ENCODE measurements at places on chromosomes 7 and 10.

- DNase-seq: no peak
Measured at GRCh38 chr10:42939237-42939636, 137.6 kb upstream of the RET start.

- DNase-seq: no peak
Measured at GRCh38 chr7:17963281-17963680, 23.0 kb upstream of the SNX13 start.

- DNase-seq: no peak
Measured at GRCh38 chr7:60017-60675, 132.2 kb upstream of the FAM20C start.

GRCh38 chr7:74376256-74377036 is 77.3 kb upstream of the GTF2IRD1 start:
- DNase-seq: no peak

- no peak for DNase-seq
Measured at GRCh38 chr7:41508755-41509154, 194.1 kb downstream of the INHBA start.

GRCh38 chr10:83816942-83817341 is 322.4 kb upstream of the GHITM start:
- DNase-seq: no peak

- DNase-seq: no peak
Measured at GRCh38 chr7:81420526-81421226, 349.2 kb downstream of the HGF start.

- no peak for DNase-seq
Measured at GRCh38 chr7:77532247-77532646, 4.8 kb upstream of the PTPN12 start.

- no peak for DNase-seq
Measured at GRCh38 chr10:76124280-76124679, 692.9 kb downstream of the LRMDA start.

DNA sequence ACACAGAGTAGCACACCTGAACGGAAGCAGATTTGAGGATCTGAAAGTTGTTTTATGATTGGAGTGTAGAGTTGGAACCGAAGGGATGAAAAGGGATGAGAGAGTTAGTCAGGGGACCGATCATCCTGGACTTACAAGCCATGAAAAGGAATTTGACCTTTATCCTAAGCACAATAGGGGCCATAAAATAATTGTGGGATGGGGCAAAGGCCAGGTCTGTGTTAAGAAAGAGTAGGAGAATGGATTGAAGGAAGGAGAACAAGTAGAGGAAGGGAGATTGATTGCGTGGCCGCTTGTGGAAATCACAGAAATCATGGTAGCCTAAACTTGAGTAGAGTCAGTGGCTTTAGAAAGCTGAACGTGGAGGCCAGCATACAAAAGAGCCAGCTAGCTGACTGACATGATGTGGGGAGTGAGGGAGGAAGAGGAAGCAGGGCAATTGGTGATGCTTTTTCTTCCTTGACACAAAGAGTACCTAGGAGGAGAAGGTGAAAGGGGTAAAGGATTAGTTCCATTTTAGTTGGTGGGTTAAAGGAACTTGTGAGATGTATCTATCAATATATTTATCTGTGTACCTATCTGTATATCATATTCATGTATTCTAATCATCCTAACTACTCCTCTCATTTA is 67.1 kb upstream of the RPA3 start:
- no peak for DNase-seq

- no peak for DNase-seq
Measured at GRCh38 chr7:83366629-83367028, 203.9 kb upstream of the PCLO start.

DNA sequence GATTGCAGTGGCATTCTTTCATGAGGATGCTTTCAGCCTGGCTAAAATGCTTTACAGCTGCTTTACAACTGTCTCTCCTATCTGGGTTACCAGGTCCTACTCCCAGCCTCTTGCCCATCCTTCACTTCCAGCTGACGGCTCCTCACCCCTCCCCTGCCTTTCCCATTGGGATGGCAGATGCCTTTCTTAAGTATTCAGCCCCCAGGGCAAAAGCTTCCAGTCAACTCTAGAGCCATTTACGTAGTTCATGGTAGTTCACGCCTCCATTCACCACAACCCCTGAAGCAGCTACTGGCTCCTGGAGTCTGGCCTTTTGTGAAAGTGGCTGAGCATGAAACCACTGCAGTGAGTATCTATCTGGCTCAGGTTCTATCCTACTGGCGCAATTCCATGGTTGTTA is 17.2 kb upstream of the BMPER start:
- DNase-seq: no peak

DNA sequence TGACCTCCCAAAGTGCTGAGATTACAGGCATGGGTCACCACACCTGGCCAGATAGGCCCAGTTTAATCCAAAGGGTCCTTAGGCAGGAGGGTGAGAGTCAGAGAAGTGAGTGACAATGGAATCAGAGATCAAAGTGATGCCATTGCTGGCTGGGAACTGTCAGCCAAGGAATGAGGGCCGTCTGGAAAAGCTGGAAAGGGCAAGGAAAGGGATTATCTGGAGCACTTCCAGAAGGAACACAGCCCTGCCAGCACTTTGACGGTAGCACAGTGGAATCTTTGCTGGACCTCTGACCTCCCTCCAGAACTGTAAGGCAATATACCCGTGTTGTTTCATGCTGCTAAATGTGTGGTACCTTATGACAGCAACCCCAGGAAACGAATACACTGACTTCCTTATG is 11.3 kb upstream of the TAS2R40 start:
- no peak for DNase-seq

DNA sequence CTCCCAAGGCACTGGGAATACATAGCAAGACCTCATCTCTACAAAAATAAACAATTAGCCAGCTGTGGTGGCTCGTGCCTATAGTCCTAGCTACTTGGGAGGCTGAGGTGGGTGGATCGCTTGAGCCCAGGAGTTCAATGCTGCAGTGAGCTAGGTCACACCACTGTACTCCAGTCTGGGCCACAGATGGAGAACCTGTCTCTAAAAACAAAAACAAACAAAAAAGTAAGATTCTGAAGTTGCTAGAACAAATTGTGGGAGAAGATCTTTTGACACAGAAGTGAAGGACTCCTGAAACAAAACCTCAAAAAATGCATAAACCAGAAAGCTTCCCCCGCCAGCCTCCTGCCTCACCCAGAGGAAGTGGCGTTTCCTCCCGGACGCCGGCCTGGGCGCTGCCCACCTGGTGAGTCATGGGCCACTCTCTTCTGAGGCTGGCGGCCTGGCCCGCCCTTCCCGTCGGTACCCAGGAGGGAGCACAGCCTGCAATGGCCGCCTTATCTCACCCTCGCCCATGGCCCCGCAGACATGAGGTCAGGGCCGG is 25.4 kb upstream of the ELN start:
- DNase-seq: no peak

- DNase-seq: no peak
Measured at GRCh38 chr10:44009891-44010632, 361.4 kb upstream of the ZNF32 start.

- no peak for DNase-seq
Measured at GRCh38 chr7:123327661-123328060, 127.9 kb upstream of the SLC13A1 start.

Measured in OCI-LY7 (cell line).